ENCODE measurements at places on chromosomes 1 and 21.

DNA sequence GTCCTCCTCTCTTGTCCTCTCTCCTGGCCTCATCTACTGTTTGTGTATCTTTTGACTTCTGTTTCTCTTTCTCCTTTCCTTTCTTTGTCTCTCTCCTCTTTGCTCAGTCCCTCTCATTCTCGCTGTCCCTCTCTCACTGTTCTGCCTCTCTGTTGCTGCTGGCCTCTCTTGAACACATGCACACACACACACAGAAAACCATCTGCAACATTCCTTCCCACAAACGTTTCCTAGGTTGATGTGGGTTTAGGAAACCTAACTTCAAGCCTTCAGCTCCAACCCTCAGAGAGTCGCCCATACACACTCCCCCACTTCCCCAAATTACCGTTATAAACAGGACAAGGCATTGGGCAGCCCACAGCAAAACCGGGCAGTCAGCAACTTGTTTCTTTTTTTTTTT lies 10.9 kb upstream of the SSBP3 start:
- no peak for DNase-seq

DNA sequence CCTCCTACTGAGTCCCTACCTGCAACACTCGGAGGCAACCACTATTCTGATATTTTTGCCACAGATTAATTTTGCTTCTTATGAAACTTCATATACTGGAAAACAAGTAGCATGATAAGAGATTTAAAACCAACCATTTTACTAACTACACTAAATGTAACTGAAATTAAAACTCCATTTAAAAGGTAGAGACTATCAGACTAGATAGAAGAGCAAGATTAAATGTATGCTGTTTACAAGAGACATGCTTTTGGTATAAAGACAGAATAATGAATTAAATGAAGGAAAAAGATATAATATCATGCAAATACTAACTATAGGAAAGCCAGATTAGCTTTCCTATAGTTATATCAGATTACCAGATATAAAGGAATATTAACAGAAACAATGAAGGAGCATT lies 175.9 kb downstream of the DYRK1A start:
- DNase-seq: no peak

DNA sequence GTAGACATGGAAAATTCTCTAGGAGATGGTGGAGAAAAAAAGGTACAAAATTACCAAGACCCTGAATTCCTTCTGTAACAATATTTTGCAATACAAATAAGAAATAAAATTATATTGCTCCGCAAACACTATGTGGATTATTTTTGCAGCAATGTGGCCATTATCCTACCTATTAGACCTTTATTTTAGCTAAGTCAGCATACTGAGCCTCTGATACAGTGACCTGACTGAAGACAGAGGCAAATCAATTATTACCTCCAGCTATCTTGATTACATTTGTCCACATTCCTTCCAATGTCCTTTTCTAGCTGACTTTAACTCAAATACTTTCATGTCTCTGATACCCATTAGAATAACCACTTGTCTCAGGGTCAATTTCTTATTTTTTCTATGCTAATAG lies 610.9 kb downstream of the LRRIQ3 start:
- no peak for DNase-seq

GRCh38 chr1:163048869-163049268 lies 20.3 kb upstream of the RGS4 start:
- no peak for DNase-seq

DNA sequence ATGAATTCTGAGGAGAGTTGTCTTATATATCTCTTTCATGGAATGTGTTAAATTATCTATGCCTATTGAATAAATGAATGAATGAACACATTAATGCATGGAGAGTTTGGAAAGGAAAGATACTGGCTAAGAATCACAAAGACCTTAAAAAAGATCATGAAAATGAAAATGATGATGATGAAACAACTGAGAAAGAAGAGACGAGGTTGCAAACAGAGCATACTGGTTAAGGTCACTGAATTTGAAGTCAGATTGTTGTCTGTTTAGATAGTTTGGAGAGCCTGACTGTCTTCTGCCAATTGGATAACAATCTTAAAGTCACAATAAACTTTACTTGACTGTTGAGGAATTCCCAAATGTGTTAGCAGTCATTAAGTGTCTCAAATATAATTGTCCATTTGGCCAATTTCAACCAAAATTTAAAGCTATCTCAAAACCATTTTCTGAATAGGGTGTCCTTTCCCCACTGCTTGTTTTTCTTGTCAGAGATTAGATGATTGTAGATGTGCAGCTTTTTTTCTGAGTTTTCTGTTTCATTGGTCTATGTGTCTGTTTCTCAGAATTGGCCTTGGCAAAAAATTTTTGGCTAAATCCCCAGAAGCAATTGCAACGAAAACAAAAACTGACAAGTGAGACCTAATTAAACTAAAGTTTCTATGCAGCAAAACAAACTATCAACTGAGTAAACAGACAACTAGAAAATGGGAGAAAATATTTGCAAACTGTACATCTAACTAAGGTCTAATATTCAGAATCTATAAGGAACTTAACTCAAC lies 132.2 kb downstream of the PTGER3 start:
- DNase-seq: no peak

DNA sequence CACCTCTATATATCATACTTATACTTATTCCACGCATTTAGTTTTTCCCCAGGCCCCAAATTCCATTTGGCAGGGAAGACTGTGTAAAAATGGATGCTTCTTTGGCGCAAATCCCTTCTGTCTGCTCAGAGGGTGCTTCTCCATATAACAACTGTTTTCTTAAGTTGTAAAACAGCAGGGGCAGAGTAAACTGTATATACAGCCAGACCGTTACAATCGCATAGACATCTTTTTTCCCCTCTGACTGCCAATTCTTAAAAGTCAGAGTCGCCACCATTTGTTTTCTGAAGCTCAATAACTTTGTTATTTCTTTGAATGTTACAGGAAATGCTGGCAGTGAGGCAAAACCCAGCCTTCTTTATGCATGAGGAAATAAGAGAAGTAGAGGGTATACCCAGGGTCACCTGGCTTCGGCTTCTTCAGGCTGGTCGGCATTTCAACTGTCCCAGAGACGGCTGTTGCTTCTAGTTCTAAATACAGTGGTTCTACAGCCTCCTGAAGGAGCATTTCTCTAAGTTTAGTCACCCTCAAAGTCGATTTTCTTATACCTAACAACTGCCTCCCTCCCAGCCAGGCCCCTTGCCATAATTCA lies 188.4 kb downstream of the CLIC6 start:
- no peak for DNase-seq

- no peak for DNase-seq
Observed at GRCh38 chr1:3249231-3249630, 180.2 kb downstream of the PRDM16 start.

DNA sequence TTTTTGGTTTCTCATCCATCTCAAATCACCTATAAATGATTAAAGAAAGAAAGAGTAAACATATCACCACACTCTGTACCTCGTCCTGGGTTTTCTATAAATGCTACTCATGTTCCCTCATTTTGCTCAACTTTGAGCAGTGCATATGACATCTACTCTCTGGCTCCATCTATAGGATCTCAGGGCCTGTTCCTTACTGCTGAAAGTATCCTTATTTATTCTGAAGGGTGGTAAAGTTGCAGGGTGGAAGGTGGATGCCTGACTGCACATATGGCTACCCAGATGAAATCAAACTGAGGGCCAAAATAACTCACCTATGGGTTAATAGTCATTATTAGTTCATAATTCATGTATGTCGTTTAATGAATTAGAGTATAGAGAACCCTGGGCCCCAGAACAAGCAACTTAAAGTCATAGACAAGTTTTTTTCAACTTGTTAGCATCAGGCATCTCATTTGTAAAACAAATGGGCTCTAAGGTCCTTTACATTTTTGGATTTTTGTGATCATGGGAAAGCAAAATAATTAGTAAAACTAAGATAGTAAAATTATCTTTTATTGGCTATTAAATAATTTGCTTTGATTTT lies 46.5 kb downstream of the NCF2 start:
- DNase-seq: peak; percentile 59

- peak; percentile 98 for DNase-seq
Observed at GRCh38 chr1:184296466-184297243, 90.2 kb upstream of the C1orf21 start.

DNA sequence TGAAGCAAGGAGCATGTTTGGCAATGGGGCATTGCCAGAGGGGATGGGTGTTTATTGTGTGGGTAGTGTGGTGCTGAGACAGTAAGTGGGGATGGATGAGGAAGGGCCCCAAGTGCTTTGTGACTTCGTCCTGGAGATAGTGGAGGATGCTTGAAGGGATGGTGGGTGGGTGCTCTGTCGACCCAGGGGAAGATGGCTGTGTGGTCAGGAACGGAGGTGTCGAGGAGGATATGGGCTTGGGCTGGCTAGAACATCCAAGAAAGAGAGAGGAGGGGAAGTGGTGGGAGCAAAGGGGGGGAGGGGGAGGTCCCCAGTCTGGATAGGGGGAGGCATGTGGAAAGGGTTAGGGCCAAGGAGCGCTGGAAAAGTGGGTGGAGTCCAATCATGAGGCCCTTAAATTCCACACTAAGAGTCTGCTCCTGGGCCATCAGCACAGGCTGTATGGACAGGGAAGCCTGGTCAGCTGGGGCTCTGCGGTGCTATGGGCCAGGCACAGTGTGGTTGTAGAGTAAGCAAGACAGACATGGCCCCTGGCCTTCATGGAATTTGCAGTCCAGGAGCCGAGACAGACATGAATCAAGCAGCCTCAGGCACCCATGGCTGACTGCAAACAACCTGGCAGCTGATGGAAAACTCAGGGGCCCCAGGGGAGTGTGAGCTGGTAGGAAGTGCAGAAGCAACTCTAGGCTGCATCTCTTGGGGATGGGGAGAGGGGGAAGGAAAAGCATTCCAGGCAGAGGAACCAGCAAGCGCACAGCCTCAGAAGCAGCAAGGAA lies 36.3 kb downstream of the EDN2 start:
- peak; percentile 53 for DNase-seq

DNA sequence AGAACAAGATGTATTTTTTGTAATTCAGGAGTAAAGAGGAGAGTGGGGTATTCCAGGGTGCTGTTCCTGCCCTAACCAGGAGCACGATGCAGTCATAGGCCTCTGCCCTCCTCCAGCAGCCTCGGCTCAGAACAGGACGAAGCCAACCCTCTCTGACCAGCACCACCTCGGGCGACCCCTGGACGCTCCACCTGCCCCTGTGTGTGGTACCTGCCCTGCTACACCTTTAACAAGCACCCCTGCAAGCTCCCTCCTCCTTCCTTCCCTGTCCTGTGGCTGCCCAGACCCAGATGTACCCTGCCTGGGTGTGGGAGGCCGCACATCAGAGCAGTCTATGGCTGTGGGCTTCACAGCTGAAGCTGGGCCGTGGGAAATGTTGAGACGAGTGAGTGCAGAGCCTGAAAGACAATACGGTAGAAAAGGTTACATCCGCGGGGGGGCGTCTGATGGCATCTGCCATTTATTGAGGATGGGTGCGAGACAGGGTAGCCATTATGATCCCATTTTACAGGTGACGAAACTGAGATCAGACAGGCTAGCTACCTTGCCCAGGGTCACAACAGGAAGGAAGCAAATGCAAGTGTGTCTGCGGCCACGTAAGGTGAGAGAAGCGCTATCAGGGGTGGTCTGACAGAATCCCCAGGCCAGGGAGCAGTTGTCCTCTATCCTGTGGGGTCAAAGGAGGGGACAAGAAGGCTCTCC lies 4.6 kb downstream of the ERG start:
- DNase-seq: no peak

DNA sequence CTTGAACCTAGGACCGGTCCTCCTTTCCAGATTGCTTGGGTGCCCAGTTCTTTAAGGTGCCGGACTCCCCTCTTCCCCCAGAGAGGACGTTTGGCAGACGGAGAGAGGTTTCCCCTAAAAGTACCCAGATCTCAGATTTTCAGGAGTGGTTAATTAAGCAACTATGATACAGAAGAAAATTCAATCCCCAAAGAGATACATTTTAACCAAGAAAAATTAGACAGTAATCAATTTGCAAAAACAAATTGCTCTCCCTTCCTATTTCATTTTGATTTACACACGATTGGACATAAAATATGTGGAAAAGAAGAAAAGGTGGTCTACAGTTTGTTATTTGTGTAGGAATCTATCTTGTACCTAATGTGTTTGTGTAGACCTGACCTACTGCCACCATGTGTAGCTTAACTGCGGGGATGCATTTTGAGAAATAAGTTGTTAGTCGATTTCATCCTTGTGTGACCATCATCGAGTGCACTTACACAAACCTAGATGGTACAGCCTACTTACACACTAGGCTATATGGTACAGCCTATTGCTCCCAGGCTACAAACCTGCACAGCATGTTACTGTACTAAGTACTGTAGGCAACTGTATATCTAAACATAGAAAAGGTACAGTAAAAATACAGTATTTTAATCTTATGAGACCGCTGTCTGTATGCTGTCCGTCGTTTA lies 755 bp downstream of the RPAP2 start:
- no peak for DNase-seq

- DNase-seq: no peak
Observed at GRCh38 chr1:40853113-40853884, 8.9 kb downstream of the CITED4 start.

GRCh38 chr1:218064426-218064825 lies 220.7 kb upstream of the RRP15 start:
- no peak for DNase-seq

GRCh38 chr1:69976896-69977295 lies 228.5 kb downstream of the LRRC40 start:
- DNase-seq: peak; percentile 40

DNA sequence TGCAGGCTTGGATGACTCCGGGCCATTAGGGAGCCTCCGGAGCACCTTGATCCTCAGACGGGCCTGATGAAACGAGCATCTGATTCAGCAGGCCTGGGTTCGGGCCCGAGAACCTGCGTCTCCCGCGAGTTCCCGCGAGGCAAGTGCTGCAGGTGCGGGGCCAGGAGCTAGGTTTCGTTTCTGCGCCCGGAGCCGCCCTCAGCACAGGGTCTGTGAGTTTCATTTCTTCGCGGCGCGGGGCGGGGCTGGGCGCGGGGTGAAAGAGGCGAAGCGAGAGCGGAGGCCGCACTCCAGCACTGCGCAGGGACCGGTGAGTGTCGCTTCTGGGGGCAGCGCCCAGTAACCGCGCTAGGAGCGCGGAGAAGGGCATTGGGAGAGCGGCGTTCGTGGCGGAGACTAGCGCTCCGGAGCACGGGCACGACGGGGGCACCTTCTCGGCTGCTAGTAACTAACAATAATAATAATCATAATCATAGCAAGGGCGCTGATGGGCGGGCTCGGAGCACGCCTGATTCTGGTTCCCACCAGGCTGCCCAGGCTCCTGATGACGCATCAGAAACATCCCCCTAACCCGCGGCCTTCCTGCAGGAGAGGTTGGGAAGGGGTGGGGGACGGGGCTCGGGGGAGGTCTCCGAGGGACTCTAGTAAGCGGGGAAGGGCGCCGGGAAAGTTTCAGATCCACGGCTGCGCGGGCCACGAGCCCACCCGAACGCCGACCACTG lies at the start of gene MX1:
Gene MX1, plus strand, starts transcription at position 286 of the 722 bp plus-strand sequence. CDS start 5,832 bp downstream, outside the sequence.
- DNase-seq: peak; percentile 28

DNA sequence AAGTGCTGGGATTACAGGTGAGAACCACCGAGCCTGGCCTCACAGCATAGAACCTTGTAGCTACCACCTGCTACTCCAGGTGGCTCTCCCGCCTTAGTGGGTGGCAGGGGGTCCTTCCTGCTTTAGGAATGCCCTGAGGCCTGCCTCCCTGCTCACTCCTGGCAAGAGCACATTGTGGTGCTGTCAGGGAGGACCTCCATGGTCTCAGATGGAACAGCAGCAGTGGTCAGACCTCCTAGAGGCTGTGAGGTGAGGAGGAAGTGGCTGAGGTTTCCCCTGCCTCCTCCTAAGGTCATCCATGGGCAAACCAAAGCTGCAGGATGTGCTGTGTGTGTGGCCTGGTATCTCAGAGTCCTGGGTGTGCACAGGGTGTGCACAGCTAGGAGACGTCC lies 6.7 kb downstream of the SOX13 start:
- no peak for DNase-seq

All from fibroblast of upper back skin (primary cell).